ENCODE measurements at places on chromosomes 2 and 18.

- no peak for DNase-seq
These were observed 40.1 kb downstream of the KCMF1 start for GRCh38 chr2:85011098-85011497.

DNA sequence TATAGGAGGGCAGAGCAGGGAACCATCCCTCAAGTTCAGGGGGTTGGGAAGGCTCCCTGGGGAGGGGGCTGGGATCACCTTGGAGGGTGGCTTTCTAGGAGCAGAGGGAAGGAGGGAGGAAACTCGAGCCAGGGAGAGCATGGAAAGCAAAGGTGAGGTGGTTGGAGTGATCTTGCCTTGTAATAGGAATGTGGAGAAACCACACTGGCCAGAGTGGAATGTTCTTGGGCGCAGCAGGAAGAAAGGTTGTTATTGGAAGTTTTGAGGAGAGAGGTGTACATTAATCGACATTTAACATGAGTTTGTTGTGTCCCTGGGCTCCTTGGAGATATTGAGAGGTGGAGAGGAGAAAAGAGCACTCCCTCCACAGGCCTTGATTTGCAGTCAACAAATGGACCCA is 272.2 kb downstream of the PRKCE start:
- no peak for DNase-seq

- no peak for DNase-seq
These were observed 160.0 kb upstream of the GCFC2 start for GRCh38 chr2:75870651-75871137.

GRCh38 chr2:54858021-54858681 is 134.7 kb downstream of the EML6 start:
- no peak for DNase-seq

DNA sequence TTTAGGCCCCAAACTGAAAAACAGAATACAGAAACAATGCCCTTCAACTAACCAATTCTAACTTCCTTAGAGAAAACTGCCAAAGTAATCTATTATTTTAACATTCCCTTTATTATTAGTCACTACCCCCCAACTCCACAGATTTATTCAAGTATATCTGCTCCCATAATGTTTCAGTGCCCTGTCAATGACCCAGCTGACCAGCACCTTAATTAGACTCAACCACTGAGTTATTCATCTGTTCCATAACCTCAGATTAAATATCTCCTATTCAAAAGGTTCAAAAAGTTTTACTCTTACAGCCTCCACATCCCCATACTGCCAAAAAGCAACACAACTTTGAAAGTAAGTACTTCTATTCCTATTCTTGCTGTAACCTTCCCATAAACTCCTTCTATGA is 202.4 kb downstream of the EXOC6B start:
- no peak for DNase-seq

GRCh38 chr18:11518788-11519685 is 90.4 kb upstream of the SLC35G4 start:
- no peak for DNase-seq

DNA sequence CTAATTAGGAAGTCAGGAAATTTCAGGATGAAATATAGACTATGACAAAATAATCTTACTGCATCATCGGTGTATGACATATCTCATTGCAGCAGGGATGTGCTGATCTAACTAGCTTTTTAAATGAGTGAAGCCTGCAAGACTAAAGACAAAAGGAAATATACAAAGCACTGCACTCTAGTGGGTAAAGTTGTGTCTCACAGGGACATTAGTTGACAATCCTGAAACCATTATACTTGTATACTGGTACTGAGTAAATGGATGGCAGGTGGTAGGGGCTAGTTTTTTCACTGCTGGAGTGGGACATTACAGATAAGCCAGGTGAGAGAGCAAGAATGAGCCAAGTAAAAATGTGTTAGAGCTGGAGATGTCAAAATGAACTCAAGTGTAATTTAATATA is 317.5 kb upstream of the RAB6C start:
- no peak for DNase-seq

DNA sequence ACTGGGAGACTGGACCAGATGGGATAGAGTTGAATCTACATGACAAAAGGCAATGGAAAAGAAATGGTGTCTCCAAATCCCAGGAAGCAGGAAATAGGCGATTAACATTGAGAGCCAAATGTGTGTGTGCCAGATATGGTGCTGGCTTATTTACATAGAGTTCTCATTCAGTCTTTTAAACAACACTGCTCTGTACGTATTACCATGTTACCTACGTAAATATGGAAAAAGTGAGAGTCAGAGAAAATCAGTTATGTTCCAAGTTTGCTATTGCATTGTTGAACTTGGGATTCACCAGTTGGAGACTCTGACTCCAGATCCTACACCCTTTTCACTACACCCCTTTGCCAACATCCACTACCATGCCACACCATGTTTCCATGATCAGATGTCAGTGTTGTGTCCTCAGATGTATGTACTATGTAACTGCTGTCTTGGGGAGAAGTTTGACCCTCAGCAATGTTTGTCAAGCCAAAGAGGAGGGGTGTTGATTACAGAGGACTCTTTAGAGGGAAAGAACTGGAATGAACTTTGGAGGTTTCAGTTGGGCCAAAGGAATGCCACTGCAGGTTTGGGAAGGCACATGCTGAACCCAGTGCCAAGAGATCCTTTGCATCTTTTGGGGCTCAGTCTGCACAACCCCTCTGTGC is 19.6 kb upstream of the GREB1 start:
- no peak for DNase-seq

Data from ovary (tissue), 10 donors.